Ovary (tissue), 10 donors: ENCODE measurements at places on chromosomes 11 and 22. TPM values are rescaled to one million over a fixed set of nuclear protein-coding genes. Genes with fewer than 3 reads are reported as not detected.

DNA sequence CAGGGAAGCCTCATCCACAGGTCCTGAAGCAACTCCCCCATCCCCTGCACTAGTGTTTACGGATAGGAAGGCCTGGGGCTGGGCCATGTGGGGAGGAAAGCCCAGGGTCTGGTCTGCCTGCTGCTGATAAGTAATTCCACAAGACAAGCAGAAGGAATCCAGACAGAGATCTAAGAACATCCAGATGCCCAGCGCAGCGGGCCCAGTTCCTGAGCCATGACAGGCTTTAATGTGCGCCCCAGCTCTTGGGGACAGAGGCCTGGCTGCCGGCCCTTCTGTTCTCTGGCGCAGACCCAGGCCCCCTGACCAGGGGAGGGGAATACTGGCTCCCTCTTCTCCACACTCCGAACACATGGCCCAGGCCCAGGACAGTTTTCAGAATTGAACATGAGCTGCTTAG lies 28.8 kb upstream of the ETS1 start:
- no peak overlapping the region for H3K27ac ChIP-seq
- no peak overlapping the region for H3K4me3 ChIP-seq
- H3K27me3 ChIP-seq, result no peaks in the 10 kb centered on the region
- no peaks in the 10 kb centered on the region for H3K36me3 ChIP-seq
- H3K4me1 ChIP-seq, result peaks cover 6% of the 10 kb centered on the region

DNA sequence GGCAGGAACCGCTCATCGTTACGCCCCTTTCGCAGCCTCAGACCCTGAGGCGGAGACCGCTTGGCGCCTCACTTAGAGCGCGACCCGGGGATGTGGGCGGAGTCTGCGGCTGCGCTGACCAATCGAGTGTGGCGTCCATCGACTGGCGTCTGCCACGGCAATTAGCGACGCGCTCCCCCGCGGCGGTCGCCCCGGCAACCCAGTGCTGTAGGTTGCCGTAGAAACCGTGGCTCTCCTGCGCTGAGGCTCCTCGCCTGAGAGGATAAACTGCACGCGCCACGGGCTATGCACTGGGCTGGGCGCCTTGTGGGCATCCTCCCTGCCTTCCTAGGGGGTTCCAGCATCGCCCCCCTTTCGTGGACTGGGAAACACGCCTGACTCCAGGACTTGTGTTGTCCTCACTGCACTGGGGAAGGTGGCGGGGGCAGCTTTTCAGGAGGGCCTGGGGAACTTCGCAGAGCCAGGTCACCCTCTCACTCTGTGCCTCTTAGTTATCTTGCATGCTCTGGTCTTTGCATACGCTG lies 701 bp upstream of the P2RX6 start:
- H3K27me3 ChIP-seq, result no peaks in the 10 kb centered on the region
- H3K27ac ChIP-seq, result peak overlapping the region; percentile 51
- H3K4me3 ChIP-seq, result peak overlapping the region; percentile 40
- H3K36me3 ChIP-seq, result no peaks in the 10 kb centered on the region
- H3K4me1 ChIP-seq, result peaks cover 6% of the 10 kb centered on the region

DNA sequence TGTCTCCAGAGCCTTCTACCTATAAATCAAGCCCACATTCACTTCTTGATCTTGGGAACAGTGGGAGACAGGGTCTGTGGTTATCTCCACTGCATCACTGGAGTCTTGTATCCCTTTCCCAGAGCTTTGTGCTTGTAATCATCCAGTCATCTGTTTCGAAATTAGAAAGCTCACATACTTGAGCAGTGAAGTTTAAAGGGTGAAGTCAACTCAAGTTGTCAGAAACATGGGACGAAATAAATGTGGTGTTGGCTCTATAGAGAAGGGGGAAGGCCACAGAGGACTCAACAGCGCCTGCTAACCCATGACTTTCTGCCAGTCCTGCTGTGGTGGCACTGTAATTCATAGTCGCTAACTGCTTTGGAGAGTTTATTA lies 197.5 kb downstream of the DBX1 start:
- H3K4me3 ChIP-seq, result no peak overlapping the region
- H3K27ac ChIP-seq, result no peak overlapping the region
- H3K4me1 ChIP-seq, result no peaks in the 10 kb centered on the region
- no peaks in the 10 kb centered on the region for H3K36me3 ChIP-seq

DNA sequence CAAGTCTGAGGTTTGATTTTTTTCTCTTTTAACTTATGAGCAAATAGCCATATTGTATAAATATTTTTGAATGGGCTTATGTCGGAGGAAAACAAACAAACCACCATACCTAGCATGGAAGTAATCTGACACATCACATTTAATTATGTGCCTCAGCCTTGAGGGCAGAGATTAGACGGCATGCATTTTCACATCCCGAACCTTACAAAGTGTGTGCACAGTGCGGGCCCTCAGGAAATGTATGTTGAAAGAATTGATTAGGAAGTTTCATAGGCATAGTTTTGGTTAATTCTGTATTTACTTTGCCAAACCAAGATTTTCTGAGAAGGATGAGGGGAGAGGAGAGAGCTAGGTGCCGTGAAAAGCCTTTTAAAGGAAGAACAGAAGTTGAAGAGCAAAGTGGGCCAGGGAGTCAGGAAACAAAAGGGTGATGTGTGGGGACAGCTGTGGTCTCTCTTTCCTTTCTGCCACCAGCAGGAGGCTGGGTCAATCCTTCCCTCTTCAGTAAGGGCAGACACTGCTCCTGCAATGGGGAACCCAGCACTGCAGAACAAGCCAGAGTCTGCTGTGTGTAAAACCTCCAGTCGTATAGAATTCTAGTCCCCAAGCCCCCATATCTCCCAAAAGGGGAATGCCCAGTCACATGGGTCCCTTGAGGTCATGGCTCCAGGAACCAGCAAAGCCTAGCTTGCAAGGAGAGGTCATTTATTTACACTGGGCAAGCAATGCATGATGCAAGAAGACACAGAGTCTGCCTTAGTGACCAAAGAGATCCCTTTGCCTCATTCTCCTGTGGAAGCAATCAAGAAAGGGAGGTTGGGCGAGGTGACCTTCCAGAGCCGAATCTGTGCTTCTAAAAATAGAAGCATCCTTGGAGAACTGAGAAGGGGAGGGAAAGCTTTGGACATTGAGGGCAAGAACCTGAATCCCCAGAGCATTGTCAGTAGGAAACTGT lies 71.1 kb upstream of the OLFML1 start:
- H3K27me3 ChIP-seq, result no peaks in the 10 kb centered on the region
- no peak overlapping the region for H3K4me3 ChIP-seq
- no peak for DNase-seq
- H3K36me3 ChIP-seq, result no peaks in the 10 kb centered on the region
- no peak overlapping the region for H3K27ac ChIP-seq

DNA sequence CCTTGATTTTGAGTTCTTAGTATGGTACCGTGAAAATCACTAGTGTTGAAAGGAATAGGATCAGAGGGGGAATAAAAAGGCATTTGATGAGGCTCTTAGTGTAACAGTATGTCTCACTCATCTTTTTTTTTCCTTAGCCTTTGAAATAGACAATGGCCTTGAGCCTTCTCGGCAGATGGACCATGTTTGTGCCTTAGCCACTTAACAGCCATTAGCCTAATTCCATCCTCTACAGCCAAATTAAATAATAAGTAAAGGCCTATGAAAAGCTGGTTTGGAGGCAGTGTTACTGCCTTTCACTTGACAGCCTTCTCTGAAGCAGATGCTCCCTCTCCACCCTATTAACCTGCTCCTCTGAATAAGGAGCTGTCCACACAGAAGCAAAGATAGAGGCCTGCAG lies 580.7 kb downstream of the NTM start:
- H3K4me1 ChIP-seq, result no peaks in the 10 kb centered on the region
- DNase-seq, result no peak
- no peaks in the 10 kb centered on the region for H3K27me3 ChIP-seq
- H3K36me3 ChIP-seq, result no peaks in the 10 kb centered on the region
- H3K4me3 ChIP-seq, result no peak overlapping the region
- H3K27ac ChIP-seq, result no peak overlapping the region

DNA sequence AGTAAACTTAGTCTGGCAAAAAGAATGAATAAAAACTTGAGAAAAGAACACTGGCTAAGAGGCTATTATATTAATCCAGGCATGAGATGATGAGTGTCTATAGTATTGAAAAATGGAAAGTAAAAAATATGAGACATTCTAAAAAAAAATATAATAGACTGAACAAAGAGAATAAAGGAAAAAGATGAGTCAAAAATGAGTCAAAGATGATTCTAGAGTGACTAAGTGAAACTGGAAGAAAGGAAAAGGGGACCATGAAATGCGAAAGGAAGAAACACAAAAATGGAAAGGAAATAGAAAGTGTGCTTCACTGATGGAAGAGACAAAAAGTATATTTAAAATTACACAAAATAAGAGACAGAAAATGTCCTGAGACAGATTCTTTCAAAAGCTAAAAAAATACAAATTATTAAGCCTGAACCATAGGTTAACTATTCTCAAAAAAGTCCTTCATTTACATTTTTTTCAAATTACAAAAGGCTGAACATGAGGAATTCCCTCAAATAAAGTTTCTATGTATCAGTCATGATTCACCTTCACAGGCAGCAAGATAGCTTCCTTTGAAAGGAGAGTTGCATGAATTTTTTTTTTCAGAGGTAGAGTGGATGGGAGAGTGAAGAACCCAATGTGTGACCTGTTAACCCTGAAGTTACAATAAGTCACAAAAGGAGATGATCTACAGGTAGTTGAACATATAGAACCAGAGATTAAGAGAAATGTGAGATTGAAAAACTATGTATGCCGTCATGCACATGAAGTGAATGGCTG lies 75.2 kb downstream of the EIF3M start:
- H3K4me1 ChIP-seq, result no peaks in the 10 kb centered on the region
- no peak overlapping the region for H3K4me3 ChIP-seq
- no peaks in the 10 kb centered on the region for H3K27me3 ChIP-seq
- H3K27ac ChIP-seq, result no peak overlapping the region
- H3K36me3 ChIP-seq, result no peaks in the 10 kb centered on the region
- no peak for DNase-seq

DNA sequence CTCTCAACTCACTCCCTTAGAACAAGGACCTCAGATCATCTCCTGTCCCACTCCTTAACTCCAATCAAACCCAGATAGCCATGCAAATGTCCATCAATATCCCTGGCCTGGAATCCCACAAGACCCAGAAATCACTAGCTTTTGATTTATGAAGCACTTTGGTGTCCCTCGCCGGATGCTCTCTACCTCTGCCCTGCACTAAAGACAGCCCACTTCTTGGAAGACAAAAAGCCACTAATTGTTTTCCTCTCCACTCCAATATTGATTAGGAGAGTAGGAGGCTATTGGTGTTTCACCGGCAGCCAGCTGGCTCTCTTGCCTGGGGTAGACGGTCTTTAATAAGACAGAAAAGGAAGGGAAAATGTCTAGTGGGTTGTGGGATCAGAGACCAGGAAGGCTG lies 221.2 kb downstream of the BUD13 start:
- no peaks in the 10 kb centered on the region for H3K4me1 ChIP-seq
- no peak overlapping the region for H3K27ac ChIP-seq
- no peak overlapping the region for H3K4me3 ChIP-seq
- no peak for DNase-seq
- no peaks in the 10 kb centered on the region for H3K27me3 ChIP-seq

DNA sequence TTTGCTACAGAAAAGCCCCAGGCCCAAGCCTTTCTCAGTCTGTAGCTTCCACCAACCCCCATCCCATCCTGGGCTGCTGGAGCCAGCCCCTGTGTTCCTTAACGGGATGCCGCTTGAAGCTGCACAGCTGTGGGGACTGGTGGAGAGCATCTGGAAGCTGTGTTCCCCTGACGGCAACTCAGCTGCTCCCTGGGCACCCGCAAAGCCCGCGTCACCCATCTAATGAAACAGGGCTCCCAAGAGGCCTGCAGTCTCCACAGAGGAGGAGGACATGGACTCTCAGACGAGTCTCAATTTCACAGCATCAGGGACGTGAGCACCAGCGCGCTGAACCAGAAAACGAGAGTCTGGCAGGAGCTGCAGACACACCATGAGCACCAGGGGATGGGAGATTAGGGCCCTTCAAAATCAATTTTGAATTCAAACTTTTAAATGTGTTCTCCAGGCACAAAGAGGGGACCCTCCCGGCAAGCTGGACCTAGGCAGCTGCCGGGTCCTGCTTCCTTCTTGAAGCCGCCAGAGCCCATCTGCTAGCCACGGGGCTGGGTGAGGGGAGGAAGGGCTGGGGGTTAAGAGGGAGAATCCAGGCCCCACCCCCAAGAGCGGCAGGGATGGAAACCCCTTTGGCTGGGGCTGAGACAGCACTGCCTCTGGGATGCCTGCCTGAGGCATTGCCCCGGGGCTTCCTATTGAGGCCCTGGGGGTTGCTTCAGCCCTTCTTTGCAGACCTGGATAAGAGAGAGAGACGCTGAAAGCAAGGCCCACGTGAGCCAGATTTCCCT lies 21.0 kb downstream of the LMO1 start:
- H3K4me3 ChIP-seq, result no peak overlapping the region
- DNase-seq, result no peak
- H3K27me3 ChIP-seq, result no peaks in the 10 kb centered on the region
- no peaks in the 10 kb centered on the region for H3K4me1 ChIP-seq

DNA sequence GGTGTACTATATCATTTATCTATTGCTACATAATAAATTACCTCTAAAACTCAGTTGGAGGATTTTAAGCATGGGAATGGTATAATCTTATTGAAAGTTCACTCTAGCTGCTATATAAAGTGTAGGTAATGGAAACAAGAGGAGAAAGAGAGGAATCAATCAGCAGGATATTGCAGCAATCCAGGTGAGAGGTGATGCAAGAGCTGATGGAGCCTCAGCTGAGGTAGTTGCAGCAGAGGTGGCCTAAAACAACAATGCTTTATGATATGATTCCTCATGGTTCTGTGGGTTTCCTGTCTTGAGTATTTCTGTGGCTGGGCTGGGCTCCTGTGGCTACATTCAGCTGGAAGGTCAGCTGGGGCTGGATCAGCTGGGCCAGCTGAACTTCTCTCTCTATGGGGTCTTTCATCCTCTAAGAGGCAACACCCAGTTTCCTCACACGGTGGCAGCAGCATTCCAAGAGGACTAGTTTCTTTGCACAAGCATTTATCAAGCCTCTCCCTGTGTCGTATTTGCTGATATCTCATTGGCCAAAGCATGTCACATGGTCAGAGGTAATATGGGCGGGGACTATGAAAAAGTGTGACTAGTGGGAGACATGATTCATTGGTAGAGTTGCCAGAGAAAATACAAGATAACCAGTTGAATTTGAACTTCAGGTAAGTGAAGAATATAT lies 135.4 kb upstream of the LARGE1 start:
- H3K4me1 ChIP-seq, result no peaks in the 10 kb centered on the region
- H3K4me3 ChIP-seq, result no peak overlapping the region
- no peaks in the 10 kb centered on the region for H3K36me3 ChIP-seq
- H3K27me3 ChIP-seq, result no peaks in the 10 kb centered on the region
- DNase-seq, result no peak

- H3K4me3 ChIP-seq, result no peak overlapping the region
- H3K27me3 ChIP-seq, result no peaks in the 10 kb centered on the region
- no peaks in the 10 kb centered on the region for H3K4me1 ChIP-seq
- no peaks in the 10 kb centered on the region for H3K36me3 ChIP-seq
Measured at GRCh38 chr11:21630934-21631478, 561.9 kb upstream of the ANO5 start.

GRCh38 chr11:62400281-62400680 lies 18.6 kb upstream of the SCGB1A1 start:
- no peaks in the 10 kb centered on the region for H3K36me3 ChIP-seq
- no peak for DNase-seq
- H3K27me3 ChIP-seq, result no peaks in the 10 kb centered on the region
- no peak overlapping the region for H3K4me3 ChIP-seq
- peak overlapping the region; percentile 49 for H3K27ac ChIP-seq

- H3K27me3 ChIP-seq, result no peaks in the 10 kb centered on the region
- no peak overlapping the region for H3K4me3 ChIP-seq
Measured at GRCh38 chr11:35083431-35084238, 55.3 kb upstream of the CD44 start.

Gene LMO2
- total RNA-seq, result 8.5 TPM

Gene FAT3
- 0.56 TPM for total RNA-seq

Gene MMP10
- not detected for total RNA-seq

Gene SAA1
- 1.8 TPM for total RNA-seq

Gene PNPLA3
- 0.89 TPM for total RNA-seq

Gene KCNQ1
- 8.5 TPM for total RNA-seq
